ENCODE measurements at places on chromosomes 3 and 15.

DNA sequence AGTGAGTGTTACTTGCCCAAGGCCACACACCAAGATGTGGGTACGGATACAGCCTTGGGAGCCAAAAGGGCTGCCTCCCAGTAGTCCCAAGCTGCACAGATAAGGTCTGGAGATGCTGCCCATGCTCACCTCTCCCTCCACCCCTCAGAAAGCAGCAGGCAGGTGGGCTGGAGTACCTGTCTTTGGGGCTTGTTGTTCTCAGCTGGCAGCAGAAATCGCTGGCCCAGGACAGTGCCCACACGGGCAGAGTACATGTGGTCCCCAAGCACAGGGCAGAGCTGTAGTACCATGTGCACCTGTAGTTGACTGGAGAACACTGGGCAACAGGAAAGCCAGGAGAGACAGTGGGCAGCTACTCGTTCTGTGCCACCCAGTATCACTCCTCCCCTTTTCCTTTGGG lies 5.0 kb downstream of the RPUSD3 start:
- no peak for DNase-seq

- no peak for DNase-seq
Observed at GRCh38 chr15:56582785-56583184, 117.8 kb upstream of the MNS1 start.

GRCh38 chr15:71812966-71813722 lies 2.8 kb downstream of the NR2E3 start:
- DNase-seq, result no peak

DNA sequence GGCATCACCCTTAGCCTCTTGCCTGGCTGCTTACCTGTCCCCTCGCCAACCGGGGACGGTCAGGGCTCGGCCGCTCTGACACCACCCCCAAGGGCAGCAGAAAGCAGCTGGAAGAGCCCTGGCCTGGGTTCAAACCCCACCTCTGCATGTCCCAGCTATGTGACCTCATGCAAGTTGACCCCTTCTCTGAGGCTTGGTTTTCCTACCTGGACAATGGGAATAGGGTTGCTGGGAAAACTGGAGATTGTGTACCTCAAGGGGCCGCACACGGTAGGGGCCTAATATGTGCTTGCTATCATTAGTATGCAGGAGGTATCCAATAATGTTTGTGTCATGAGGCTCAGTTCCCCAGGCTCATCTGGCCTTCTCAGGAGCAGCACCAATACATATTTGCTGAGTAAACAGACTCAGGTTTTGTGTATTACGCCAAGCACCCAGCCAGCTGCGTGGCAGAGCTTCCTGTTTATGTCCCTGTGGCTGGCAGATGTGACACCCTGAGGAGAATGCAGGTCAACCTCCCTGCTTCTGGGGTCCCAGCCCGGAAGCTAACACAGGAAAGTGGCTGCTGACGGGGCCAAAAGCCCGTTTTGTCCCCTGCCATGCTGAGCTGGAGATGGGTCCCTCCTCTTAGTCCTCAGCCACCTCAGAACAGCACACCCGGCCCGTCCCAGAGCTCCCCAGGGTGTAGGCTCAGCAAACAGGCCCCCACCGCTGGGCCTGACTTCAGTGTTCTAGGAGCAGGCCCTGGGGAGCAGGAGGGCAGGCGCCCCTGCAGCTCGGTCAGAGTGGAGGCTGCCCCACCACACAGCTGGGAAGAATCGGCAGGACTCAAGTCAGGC lies 29.7 kb downstream of the PLXND1 start:
- DNase-seq, result peak; percentile 93

GRCh38 chr3:58274027-58274614 lies 31.9 kb upstream of the RPP14 start:
- no peak for DNase-seq

- DNase-seq, result no peak
Observed at GRCh38 chr3:94714194-94714593, 651.3 kb downstream of the NSUN3 start.

- DNase-seq, result no peak
Observed at GRCh38 chr15:82305621-82306048, 43.0 kb downstream of the SAXO2 start.

- DNase-seq, result no peak
Observed at GRCh38 chr15:41914411-41914810, 20.6 kb upstream of the SPTBN5 start.

- no peak for DNase-seq
Observed at GRCh38 chr3:122562923-122563716, 980 bp downstream of the PARP9 start.

DNA sequence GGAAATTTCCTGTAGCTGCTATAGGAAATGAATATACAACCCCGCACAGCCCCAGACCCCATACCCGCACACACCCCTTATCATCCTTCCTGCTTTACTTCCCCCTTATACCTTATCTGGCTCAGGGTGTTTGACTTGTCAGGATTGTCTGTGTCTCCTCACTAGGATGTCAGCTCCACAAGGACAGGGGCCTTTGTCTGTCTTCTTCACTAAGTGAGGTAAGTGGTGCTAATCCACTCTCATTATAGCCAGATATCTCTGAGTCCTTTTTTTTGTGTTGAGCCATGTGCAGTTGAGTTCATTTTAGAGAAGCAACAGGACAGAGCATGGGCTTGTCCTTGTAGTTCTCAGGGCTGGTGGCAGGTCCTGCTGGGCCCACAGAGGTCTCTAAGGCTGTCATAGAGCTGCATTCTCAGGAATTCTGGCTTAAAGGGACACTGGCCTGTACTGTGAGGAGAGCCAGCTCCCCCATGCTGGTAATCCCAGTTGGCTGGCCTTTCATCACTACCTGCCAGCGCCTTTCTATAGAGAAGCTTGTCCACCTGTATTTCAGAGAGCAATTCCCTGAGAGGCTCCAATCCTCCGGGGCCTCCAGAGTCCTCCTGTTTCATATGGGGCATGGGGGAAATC lies 9.0 kb downstream of the KY start:
- DNase-seq, result no peak

DNA sequence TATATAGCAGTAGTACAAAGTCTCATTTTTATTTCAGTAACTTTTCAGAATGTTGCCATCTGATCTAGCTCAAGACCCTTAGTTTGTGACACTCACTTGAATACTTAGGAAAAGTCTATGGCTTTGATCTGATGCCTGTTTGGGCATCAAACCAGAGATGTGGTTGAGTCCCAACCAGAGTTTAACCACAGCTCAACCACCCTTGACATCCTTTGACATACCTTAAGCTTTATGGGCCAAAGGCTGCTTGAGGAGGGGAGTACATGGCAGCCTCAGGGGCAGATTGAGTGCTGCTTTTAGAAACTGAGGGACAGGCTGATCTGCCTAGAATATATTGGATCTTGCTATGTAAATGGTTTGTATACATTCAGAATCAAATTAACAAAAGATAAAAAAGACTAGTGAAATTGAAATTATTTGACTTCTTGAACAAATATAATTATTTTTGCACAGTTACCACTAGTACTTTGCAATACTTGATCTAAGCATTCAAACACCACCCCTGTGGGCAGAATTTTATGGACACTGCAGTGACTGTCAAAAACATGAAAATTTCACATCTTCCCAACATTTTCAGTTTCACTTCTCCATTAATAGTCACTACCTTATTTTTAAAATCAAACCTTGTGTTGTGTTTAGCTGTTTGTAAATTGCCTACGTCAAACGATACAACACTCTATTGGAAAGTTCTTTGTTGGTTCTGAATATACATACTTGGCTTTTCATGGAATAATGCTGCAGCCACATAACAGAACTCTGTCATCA lies 199.8 kb downstream of the UBE2E2 start:
- DNase-seq, result no peak

- DNase-seq, result no peak
Observed at GRCh38 chr15:56729561-56729960, 3.7 kb downstream of the ZNF280D start.

DNA sequence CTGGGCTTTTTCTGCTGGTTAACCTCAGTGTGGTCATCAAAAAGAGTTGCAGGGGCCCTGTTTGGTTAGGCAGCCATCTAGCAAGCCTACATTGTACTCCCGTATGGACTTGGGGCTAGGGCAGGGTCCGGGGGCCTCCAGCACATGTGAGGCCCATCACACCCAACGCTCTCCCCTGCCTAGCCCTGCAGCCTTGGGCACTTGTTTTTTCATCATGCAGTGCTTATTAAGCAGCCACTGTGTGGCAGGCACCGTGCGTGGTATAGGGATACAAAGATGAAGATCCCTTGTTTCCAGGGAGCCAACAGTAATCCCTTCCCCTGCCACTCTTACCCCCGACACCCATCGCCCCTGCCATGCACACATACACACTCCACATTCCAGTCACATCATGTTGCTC lies 14.2 kb downstream of the MRAS start:
- DNase-seq, result no peak

DNA sequence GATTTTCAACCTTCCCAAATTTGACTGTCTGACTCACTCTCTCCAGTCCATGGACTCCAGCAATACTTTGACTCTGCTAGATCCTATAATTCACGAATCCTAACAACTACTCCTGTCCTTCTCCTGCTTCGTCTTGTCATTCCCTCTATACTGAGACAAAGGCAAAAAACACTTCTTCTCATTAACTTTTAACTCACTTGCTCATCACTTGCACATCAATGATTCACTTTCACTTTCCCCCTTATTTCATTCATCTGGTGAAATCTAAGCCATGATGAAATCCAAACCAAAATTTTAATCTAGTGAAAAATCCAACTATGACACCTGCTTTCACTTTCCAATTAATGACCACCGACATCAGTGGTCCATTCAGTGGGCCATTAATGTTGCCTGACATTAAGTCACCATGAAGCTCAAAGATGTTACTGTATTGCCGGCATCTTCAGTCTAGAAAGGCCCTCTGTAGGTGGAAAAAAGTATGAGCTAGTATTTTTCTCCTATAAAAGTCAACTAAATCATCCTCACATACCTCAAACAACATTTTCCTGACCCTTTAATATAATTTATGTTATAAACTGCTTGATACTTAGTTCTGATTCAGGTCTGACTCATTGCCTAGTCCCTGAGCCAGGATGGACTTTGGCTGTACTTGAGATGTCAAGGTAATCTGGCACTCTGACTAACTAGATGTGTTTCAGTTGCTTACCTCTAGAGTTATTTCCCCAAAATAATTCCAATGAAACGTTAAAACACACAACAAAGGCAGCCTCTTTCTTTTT lies 158.6 kb downstream of the CNTN6 start:
- DNase-seq, result no peak

DNA sequence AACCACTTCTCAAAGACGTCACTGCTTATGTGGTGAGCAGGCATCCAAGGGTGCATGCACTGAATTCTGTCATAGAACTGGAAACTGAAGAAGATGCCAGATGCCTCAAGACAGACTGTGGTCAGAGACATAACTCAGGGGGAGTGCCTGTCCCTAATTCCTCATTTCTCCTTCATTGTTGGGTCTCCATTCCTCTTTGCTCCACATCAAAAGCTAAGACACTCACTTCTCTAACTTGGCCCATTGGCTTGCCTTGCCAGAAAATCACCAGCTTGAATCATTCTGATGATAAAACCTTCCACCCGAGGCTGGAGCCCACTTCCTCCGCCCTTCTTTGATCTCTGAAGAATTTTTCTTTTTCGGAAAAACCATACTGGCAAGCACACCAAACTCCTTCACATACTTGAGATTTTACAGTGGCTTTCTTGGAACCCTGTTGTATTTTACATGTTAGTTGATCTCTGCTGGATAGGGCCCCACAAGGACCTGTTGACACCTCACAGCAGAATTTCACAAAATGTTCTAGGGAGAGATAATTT lies 69.9 kb downstream of the COL8A1 start:
- no peak for DNase-seq

- DNase-seq, result no peak
Observed at GRCh38 chr3:79392479-79392878, 375.3 kb downstream of the ROBO1 start.

DNA sequence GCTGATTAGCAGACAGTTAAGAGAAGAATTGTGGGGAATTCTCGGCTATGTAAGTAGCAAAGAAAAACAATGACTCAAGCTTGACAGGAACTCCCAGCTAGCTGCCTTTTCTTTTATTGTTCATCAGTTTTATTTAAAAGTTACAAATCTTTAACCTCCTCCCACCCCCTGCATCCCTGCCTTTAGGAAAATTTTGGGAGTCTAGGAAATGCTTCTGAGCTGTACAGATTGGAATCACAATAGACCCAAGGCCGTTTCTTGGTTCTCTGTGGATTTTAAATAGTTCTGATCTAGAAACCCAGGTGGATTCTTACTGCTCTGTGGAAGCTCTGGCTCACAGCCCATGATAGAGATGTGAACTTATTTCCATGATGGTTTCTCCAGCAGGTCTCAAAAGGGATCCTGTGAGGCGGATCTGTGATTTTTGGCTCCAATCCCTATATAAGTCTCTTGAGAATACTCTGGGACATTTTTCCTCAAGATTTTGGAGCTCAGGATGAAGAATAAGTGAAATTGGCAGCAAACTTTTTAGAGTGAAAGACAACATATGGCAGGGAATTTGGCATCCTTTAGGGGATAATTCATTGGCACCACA lies 312.3 kb downstream of the EPHA3 start:
- no peak for DNase-seq

DNA sequence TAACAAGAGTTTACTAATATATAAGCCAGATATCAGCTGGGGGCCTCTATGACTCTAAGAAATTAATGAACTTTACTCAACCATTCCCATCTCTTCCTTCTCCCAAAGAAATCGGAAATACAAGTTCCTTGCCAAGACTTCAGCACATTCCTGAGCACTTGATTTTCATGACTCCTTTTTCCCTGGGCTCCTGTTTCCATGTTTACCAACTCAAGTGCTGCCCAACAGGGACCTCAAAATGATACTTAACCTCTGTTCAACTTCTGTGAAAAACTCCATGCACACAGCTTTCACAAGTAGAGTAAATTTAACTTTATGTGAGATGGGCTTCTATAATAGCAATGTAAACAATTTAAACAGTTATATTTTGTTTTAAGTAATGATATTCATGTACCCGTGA lies 315.8 kb upstream of the CDIN1 start:
- no peak for DNase-seq

DNA sequence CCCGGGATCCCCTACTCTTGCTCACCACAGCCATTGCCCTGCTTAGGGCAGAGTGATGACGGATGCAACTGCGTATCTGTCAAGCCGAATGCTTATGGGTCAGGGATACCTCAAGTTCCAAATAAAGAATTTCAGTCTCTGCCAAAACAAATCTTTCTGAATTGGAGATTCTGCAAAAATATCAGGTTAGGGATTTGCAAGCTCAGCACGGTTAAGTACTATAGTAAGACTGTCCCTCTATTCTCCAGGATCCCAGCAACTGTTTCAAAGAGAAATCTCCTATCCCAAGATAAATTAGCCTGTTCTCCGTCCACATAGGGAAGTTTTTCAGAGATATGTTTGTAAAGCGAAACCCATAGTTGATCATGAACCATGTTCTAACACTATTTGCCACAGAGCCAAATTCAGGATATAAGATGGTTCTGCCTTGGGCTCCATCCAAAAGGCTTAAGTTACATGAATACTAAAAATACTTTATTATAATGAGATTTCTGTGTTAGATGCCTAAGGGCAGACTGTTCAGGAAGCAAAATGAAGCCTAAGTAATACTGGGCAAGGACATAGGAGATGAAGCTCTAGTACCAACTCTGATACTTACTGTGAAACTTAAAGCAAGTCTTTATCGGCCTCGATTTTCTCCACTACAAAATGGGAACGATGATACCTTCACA lies 100.1 kb upstream of the LPP start:
- no peak for DNase-seq

- no peak for DNase-seq
Observed at GRCh38 chr15:28012231-28012630, 86.9 kb downstream of the OCA2 start.

- DNase-seq, result no peak
Observed at GRCh38 chr3:61924090-61924735, 362.8 kb downstream of the PTPRG start.

- DNase-seq, result peak; percentile 99
Observed at GRCh38 chr3:50235716-50236483, at the start of gene GNAI2. Gene GNAI2, plus strand, starts transcription at chr3:50236204. Its CDS starts 132 bp downstream, at chr3:50236336.

Data from NB4 (cell line).